ENCODE measurements at places on chromosomes 13 and 19. TPM values are rescaled to one million over a fixed set of nuclear protein-coding genes. Genes with fewer than 3 reads are reported as not detected.

DNA sequence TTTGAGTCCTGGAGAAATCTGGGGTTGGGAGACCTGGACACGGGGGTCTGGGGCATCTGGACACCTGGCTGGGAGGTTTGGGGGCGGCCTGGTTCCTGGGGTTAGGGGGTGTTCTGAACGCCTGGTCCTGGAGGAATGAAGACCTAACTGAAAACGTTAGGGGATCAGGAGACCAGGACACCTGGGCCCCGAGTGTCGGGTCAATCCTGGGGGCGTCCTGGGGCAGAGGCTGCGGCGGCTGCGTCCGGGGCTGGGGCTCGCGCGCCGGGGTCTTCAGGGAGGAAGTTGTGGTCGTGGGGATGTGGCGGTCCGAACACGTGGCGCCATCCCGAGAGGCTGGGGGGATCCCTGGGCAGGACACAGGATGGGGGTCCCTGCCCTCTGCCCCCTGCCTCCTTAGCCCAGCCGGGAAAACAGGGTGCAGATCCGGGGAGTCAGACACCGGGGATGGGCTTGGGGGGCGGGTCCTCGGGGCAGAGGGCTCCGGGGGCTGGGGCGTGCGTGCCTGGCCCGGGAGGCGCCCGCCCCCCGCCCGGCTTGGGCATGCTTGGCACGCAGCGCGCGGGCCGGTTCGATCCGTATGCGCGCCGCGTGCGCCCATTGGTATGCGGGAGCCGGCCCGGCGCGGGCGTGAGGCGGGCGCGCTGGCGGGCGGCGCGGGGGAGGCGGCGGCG lies 632 bp downstream of the NPAS1 start:
- DNase-seq, result no peak

GRCh38 chr19:4327252-4327876 lies 11.3 kb downstream of the STAP2 start:
- DNase-seq, result peak; percentile 92

- DNase-seq, result no peak
These were observed 36.3 kb upstream of the ABCC4 start for GRCh38 chr13:95337597-95337996.

- DNase-seq, result no peak
These were observed 358.1 kb downstream of the ENOX1 start for GRCh38 chr13:43428545-43429296.

- no peak for DNase-seq
These were observed 303.3 kb downstream of the ATP8A2 start for GRCh38 chr13:25675060-25675459.

GRCh38 chr13:27522847-27523246 lies 72.5 kb upstream of the MTIF3 start:
- no peak for DNase-seq

GRCh38 chr13:37701972-37702371 lies 103.4 kb upstream of the POSTN start:
- no peak for DNase-seq

- no peak for DNase-seq
These were observed 342.8 kb downstream of the DACH1 start for GRCh38 chr13:71524245-71524612.

DNA sequence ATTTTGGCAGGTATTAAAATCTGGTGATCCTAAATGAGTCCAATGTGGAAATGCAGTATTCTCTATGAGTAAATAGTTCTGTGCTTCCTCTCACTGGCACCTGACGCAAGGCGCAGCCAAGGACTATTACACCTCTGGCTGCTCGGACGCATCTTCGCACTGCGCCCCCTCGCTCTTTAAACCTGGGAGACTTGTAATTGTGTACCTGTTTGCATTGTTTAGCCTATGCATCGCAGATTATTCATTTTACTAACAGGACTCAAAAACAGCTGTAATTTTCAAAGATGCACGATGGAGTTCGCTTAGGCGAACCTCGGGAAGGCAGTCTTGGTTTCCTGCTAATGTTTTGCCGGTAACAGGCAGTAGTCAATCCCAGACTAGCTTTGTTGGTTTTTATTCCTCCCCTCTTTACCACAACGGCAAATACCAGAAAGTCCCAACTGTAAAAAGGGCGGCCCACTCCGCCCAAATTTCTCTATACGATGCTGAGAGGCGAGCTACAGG lies 113.2 kb downstream of the KCNRG start:
- peak; percentile 26 for DNase-seq

DNA sequence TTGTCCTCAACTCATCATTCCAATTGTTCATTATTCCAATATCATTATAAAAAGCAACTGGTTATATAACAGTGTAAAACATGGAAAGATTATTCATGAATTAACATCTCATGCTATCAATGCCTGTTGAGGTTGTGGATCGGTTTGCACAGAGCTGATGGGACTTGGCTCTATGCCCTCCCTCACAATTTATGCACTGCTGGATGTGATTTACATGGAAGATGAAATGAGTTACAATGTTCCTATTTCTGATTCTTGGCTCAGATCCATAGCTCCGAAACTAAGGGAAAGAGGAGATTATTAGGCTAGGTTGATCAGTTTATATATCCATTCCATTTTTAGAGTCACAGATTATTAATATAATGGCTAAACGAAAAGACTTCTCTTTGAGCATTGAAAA lies 38.6 kb downstream of the SCEL start:
- DNase-seq, result no peak

GRCh38 chr19:49017666-49018351 lies 918 bp upstream of the LHB start:
- DNase-seq, result peak; percentile 73

GRCh38 chr19:13849991-13850909 lies 26.7 kb upstream of the NANOS3 start:
- DNase-seq, result peak; percentile 80

KL gene
- total RNA-seq, result 0.22 TPM

MUC16 gene
- not detected for total RNA-seq

ICAM5 gene
- total RNA-seq, result 5.0 TPM

PEG3 gene
- 0.16 TPM for total RNA-seq

MPV17L2 gene
- total RNA-seq, result 8.5 TPM

ZNF714 gene
- total RNA-seq, result 11.8 TPM

All from activated CD8-positive, alpha-beta T cell treated with anti-CD3 and anti-CD28 coated beads for 36 hours (primary cell).